Stimulated activated CD4-positive, alpha-beta T cell treated with anti-CD3 and anti-CD28 coated beads, Interleukin-2, amount 100 ng/mL, for 4 hours (primary cell): ENCODE measurements at places on chromosomes 3 and 15.

GRCh38 chr3:110955301-110955880 is 116.2 kb upstream of the NECTIN3 start:
- DNase-seq, result no peak

GRCh38 chr3:37909067-37909911 is 47.6 kb downstream of the CTDSPL start:
- no peak for DNase-seq

- no peak for DNase-seq
These were observed 102.1 kb downstream of the RFTN1 start for GRCh38 chr3:16411441-16411840.

GRCh38 chr3:118526758-118527513 is 507.7 kb downstream of the IGSF11 start:
- DNase-seq, result no peak

- no peak for DNase-seq
These were observed 42.6 kb downstream of the PXK start for GRCh38 chr3:58375254-58375653.

DNA sequence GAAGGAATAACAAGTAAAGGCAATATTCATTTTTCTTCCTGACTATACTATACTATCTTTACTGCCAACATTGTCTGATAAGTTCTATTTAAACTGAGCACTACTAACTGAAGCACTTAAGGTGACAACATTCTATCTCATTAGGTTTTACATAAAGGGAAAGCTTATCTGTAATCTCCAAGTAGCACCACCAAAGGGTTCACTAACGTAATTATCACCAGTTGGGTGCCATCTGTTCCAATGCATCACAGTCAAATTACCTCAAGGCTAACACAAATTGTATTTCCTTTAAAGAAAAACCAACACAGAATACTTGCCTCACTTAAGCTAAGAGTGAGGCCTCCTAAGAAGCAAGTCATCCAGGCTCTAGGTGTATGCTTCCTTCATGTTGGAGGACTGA is 453.8 kb downstream of the RAP2B start:
- DNase-seq, result no peak
